ACHN (cell line): ENCODE measurements at places on chromosomes 2 and 18.
A peak's percentile ranks its signal among the peaks of the same experiment; 100 is the strongest.

- no peak for DNase-seq
Observed at GRCh38 chr2:6973895-6974545, 56.8 kb downstream of the RNF144A start.

GRCh38 chr2:118842661-118843482 lies 4.6 kb downstream of the EN1 start:
- DNase-seq, result no peak

- DNase-seq, result no peak
Observed at GRCh38 chr2:187365315-187365714, 82.7 kb downstream of the CALCRL start.

DNA sequence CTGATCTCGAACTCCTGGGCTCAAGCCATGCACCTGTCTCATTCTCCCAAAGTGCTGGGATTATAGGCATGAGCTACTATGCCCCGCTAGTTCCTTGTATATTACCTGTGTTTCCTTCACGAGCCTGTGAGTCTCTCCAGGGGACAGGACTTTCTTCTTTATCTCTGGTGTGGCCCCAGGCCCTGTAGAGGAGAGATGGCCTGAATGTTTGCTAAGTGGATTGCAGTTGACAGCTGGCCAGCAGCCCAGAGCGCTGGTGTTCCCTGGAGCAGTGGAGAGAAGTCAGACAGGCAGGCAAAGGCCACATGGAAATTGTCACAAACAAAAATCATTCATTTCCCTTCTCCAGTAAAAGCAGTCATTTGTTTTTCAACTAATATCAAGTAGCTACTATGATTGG lies 17.9 kb downstream of the LPIN1 start:
- DNase-seq, result no peak

DNA sequence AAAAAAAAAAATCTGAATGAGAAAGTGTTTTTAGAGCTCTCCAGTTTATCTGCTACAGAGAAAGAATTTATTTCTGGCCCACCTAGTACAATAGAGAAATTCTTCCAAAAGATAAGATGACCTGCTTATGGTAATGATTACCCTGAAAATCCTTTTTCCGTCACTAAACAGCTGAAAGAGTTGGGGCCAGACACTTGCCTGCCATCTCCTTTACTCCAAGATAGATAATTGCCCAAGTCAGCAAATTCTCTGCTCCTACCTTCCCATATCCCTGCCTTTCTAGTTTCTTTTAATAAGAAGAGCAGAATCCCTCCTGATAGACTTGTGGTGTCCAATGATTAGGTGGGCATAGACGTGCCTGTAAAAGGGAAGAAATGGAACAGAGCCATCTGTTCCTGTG lies 28.1 kb downstream of the EIF4E2 start:
- no peak for DNase-seq

DNA sequence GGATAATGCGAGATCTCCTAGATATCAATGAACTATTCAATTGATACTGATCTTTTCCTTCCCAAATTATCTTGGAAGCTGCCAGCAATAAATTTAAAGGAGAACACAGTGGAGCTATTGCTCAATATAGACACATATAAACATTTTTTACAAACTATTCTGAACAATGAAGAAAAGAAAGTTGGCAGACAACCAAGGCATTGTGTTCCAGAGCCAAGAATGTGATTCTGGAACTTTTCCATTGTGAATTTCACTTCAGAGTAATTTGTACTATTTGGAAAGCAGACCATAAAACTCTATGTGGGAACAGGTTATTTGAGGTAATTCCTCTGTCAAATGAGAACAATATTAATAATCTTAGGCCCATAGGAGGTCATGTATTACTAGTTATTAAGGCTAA lies 588.2 kb downstream of the IRS1 start:
- DNase-seq, result peak; percentile 20

- no peak for DNase-seq
Observed at GRCh38 chr18:32368170-32368569, 102.5 kb downstream of the GAREM1 start.

- no peak for DNase-seq
Observed at GRCh38 chr2:236981701-236982485, 103.8 kb upstream of the COPS8 start.

DNA sequence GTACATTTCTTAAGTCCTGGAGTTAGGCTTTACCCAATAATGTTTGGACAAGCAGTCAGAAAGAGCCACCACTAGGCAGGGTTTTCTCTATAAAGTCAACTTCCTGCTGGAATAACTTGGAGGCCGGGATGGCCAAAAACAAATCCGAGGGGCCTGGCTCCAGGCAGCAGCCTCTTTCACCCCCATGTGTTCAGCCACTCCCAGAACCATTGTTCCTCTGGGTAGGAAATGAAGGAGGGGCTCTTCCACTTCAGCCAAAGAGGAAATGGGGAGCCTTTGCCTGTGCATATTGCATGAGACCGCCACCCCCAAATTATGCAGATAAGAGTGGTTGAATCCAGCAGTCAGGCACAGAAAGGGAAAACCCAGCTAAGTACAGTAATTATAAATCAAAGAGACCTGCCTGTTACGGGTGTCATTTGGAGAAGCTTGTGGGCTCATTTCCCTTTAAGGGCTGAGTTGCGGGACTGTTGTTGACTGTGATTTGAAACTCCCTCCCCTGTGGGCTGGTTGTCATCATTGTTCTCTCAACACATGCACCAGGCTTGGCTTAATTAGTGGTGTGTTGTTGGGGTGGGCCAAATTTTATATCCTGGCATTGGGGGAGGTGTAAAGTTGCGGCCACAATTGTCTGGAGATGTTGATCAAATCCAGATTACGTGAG lies 212.8 kb upstream of the SOX11 start:
- no peak for DNase-seq

DNA sequence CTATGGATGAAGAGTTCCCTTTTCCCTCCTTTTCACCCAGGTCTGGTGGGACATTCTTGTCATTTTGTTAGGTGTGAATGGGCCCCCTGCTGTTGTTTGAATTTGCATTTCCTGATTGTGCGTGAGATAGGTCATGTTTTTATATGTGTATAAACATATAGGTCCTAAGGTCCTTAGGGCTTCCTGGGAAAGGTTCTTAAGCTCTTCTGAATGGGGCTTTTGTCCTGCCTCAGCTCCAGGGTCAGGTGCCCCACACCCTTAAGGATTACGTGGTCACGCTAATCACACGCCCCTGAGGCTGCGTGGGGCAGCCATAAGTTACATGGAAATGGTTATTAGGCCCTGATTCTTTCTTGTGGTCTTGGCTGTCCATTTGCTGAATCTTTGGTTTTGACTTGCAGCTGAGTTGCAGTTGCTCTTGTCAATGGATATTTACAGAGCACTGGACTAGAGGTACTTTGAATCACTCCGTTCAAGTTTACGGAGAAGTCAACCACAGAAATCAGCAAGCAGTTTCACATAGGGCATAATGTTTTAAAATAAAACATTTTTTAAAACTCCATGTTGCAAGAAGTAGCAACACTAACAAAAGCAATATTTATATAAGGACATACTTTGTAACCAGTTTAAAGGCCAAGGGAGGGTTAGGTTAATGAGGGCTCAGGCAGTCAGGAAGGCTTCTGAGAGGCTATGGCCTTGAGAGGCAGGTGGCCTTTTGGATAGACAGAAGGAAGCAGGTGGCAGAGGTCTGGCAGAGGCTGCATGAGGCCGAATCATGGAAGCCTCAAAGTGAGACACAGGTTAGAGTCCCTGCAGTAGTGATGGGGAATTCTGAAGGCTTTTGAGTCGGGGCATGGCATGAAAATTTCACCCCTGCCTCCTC lies 24.2 kb downstream of the LIPG start:
- no peak for DNase-seq

DNA sequence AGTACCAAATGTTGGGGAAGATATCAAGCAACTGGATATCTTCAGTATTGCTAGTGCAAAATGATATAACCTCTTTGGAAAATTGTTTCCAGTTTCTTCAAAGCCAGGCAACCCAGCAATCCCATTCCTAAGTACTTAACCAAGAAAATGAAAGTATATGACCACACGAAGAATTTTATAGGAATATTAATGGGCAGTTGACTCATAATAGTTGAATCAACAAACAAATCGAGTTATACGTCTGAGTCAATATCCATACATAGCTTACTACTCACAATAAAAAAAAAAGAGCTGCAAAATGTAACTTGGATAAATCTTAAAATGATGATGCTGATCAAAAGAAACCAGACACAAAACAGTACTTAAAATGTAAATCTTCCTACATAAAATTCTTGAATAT lies 810.4 kb downstream of the METTL4 start:
- no peak for DNase-seq

- peak; percentile 24 for DNase-seq
Observed at GRCh38 chr18:34595690-34596089, 114.4 kb upstream of the DTNA start.

DNA sequence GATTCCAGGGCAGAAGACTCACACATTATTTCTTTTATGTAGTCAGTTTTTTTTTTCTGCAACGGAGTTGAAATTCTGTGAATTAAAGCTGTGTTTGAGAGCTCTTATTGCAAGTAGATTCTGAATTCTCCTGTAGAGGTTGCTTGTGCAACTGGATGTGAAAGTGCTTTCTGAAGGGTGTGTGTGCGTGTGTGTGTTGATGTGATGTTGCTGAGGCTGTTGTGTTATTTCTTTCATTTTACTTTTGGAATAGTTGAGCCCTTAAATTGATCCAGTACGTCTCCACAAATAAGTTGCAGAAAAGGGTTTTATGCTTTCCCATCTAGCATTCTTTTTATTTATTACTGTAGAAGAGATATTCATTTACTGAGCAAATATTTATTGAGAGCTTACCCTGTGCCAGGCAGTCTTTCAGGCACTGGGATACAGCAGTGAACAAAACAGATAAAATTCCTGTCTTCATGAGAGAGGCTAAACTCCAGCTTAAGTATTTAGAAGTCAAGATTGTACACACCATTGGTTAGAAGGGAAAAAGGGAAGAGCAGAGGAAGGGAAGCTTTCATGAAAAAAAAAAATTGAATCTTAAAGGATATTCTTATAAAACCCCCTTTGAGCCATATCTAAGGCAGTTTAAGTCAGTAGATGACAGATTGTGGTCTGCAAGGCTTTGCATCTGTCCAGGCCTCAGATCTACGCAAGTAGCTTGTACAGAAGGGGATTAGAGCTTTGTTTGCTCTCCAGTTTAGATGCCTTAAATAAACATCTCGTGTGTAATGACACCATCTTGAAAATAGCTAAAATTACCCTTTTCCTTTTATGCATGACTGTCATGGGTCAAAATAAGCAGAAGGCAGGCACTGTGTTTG lies 58.2 kb downstream of the MYO1B start:
- no peak for DNase-seq

DNA sequence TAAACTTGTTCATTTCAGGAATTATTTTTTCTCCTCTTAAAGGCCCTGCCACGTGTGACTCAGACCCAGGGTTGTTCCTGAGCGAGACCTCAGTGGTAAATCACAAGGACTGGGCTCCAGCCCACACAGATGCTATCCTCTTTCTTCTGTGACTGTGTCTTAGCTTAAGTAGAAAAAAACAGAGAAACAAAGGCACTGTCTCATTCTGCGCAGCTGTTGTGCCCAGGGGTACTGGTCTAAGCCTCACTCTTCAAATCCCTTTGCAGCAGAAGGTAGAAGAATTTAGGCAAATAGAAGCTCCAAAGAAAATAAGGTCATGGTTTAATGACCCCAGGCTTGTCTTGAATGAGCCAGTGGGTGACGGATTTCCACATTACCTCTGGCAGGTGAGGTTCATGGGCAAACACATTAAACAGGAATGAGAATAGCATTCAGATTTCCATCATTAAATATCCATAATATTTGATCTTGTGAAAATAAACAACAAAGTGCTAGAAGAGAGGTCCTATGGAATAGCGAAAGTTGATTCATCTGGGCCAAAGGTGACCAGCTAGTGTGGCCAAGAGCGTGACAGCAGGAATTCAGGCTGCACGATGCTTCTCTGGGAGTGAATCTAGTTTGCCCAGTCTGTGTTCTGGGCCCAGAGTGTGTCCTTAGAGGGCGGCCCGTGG lies 63.3 kb downstream of the LIPG start:
- DNase-seq, result no peak

DNA sequence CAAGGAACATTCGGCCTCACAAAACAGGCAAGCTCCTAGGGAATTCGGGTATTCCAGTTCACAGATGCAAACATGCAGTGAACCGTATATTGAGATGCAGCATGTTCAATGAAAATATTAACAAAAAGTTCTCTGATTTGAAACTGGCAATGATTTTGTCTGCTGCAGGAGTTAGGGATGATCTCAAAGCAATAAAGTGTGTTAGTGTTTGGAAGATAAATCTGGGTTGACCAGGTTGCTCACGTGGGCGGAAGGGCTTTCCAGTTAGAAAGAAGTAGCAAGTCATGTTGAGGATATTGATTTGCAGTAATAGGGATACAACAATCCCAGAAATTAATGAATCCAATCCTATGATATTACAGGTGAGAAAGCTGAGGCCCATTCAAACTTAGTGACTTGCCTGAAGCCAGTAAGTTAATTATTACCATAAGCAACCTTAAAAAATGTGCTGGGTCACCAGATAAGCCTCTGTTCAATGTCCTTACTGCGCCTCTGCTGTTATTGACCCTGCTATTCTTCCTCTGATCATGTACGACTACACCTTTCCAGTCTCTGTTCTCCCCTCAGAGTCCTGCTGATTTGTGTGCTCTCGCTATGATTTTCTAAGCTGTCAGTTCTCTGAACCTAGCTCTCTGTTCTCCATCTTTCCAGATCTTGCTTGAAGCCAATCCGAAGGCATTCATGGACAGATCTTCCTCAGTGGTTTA lies 370.8 kb downstream of the DSEL start:
- DNase-seq, result no peak

DNA sequence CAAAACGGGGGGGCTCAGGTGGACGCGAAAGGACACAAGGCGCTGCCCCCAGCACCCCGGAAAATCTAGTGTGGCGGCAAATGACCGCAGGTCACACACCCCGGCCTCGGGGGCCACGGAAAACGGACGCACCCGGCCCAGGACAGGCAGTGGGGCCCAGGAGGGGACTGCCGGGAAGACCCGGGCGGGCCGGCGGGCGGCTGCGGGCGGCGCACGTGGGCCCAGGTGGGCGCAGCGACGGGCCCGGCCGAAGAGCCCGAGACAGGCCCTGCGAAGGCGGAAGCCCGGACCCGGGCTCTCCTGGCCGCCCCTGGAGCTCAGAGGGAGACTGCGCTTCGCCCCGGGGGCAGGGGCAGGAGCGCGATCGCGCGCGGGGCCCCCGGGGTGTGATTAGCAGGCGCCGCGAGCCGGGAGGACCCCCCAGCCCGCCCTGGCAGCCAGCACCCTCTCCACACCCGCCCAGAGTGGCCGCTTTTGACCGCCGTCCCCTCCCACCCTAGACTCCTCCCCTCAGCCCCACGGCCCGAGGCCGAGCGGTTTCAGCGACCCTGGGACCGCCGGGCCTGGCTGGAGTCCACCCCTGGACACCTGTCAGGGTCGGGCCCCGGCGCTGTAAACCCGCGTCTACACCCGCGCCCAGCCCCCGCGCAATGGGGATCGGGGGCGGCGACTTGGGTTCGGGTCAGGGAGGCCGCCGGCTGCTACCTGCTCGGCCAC lies 773 bp downstream of the MBP start:
- peak; percentile 39 for DNase-seq

- DNase-seq, result no peak
Observed at GRCh38 chr2:151670346-151670745, 63.9 kb downstream of the NEB start.

DNA sequence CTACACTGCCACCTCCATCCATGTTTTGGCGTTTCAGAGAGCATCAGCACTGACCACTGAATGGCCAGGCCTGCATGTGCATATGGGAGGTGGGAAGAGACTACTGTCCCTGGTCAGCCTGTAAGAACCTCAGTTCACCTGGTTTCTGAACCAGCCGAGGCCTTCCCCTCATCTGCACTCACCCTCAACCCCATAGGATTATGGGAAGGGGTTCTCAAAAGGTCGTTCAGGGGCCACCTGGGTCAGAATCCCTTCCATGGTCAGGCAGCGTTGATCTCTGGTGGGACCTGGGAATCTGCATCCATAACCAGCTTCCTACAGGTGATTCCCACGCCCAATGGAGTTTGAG lies 36.7 kb downstream of the TET3 start:
- no peak for DNase-seq

GRCh38 chr2:174259981-174260380 lies 11.6 kb upstream of the OLA1 start:
- no peak for DNase-seq
